ENCODE measurements at places on chromosomes 6 and 20. TPM values are rescaled to one million over a fixed set of nuclear protein-coding genes. Genes with fewer than 3 reads are reported as not detected.

Gene TBXT
- total RNA-seq: not detected

Gene FERMT1
- 8.3 TPM for total RNA-seq

Gene SLC35D3
- not detected for total RNA-seq

Gene SNX14
- total RNA-seq: 96.1 TPM

Gene ZNF334
- total RNA-seq: 0.11 TPM

Gene RIPOR2
- total RNA-seq: 1.7 TPM

Measured in LHCN-M2 (cell line).